ENCODE measurements at places on chromosomes 11 and 22. TPM values are rescaled to one million over a fixed set of nuclear protein-coding genes. Genes with fewer than 3 reads are reported as not detected.

APBB1 gene
- 57.7 TPM for total RNA-seq

KLHDC7B gene
- total RNA-seq, result not detected

FREY1 gene
- 1.5 TPM for total RNA-seq

SLC37A2 gene
- total RNA-seq, result 0.37 TPM

PTDSS2 gene
- total RNA-seq, result 56.1 TPM

NXPE1 gene
- not detected for total RNA-seq

FAT3 gene
- 12.3 TPM for total RNA-seq

OR6T1 gene
- not detected for total RNA-seq

RFPL1 gene
- not detected for total RNA-seq

IGSF9B gene
- total RNA-seq, result 3.8 TPM

GAS2L1 gene
- 21.6 TPM for total RNA-seq

CPT1B gene
- total RNA-seq, result 60.7 TPM

SCGB1C1 gene
- total RNA-seq, result not detected

SLC43A3 gene
- 14.9 TPM for total RNA-seq

MS4A14 gene
- total RNA-seq, result not detected

PRG3 gene
- not detected for total RNA-seq

PLAAT3 gene
- 19.0 TPM for total RNA-seq

NCAM1 gene
- total RNA-seq, result 1.9 TPM

FDX1 gene
- total RNA-seq, result 6.3 TPM

PHOX2A gene
- not detected for total RNA-seq

YAP1 gene
- 128 TPM for total RNA-seq

CALCA gene
- total RNA-seq, result not detected

OR8D4 gene
- total RNA-seq, result not detected

IFITM10 gene
- total RNA-seq, result 24.0 TPM

MEN1 gene
- total RNA-seq, result 27.1 TPM

DMC1 gene
- 1.4 TPM for total RNA-seq

DRICH1 gene
- total RNA-seq, result not detected

TSGA10IP gene
- not detected for total RNA-seq

SCGB1D4 gene
- total RNA-seq, result not detected

GNG3 gene
- not detected for total RNA-seq

KRTAP5-8 gene
- not detected for total RNA-seq

CADM1 gene
- total RNA-seq, result 19.6 TPM

HTR3B gene
- not detected for total RNA-seq

NXPE4 gene
- total RNA-seq, result not detected

ANGPTL5 gene
- total RNA-seq, result 2.4 TPM

C11orf97 gene
- not detected for total RNA-seq

TTC28 gene
- 68.7 TPM for total RNA-seq

PRODH gene
- total RNA-seq, result 11.2 TPM

CLMP gene
- total RNA-seq, result 24.8 TPM

FANCF gene
- 9.4 TPM for total RNA-seq

TEX12 gene
- not detected for total RNA-seq

LDHAL6A gene
- not detected for total RNA-seq

MS4A7 gene
- total RNA-seq, result not detected

PIH1D2 gene
- total RNA-seq, result 2.3 TPM

NAALADL1 gene
- total RNA-seq, result not detected

PTGDR2 gene
- total RNA-seq, result 0.91 TPM

BLID gene
- total RNA-seq, result 1.0 TPM

IGLL1 gene
- not detected for total RNA-seq

SERPING1 gene
- total RNA-seq, result 19.9 TPM

RPS3 gene
- 2,150 TPM for total RNA-seq

ZP1 gene
- total RNA-seq, result not detected

POTEH gene
- total RNA-seq, result not detected

Measured in osteocyte (in vitro differentiated cells).